A549 treated with GW870086 at 1 μM for 4 hours (cell line): ENCODE measurements at places on chromosomes 7 and 10. TPM values are rescaled to one million over a fixed set of nuclear protein-coding genes. Genes with fewer than 3 reads are reported as not detected.

OR6V1 gene
- total RNA-seq = not detected in 5 replicates

HMX3 gene
- total RNA-seq = 0.19 TPM in 1 of 5 replicates, not detected in the others

FKBP9 gene
- 71.5 to 117 TPM (median 90.5 TPM) in 5 replicates for total RNA-seq

PRKAR2B gene
- 2.4 to 3.4 TPM (median 2.8 TPM) in 5 replicates for total RNA-seq

CALML5 gene
- total RNA-seq = not detected in 5 replicates

AOAH gene
- total RNA-seq = not detected in 5 replicates

KEL gene
- total RNA-seq = not detected in 5 replicates

C10orf53 gene
- total RNA-seq = not detected in 5 replicates

VGF gene
- total RNA-seq = 12.8 to 27.7 TPM (median 17.7 TPM) in 5 replicates

BMPER gene
- 4.3 to 7.3 TPM (median 5.1 TPM) in 5 replicates for total RNA-seq

AZGP1 gene
- not detected in 5 replicates for total RNA-seq

MORN4 gene
- total RNA-seq = 6.7 to 8.4 TPM (median 7.9 TPM) in 5 replicates

MRLN gene
- not detected in 5 replicates for total RNA-seq

CPEB3 gene
- total RNA-seq = 0.31 to 0.44 TPM (median 0.38 TPM) in 5 replicates
